ENCODE measurements at places on chromosomes 6 and 20.

GRCh38 chr20:59560588-59561227, 43.6 kb upstream of the PHACTR3 start:
- H3K27ac ChIP-seq, result no peak overlapping the region
- no peaks in the 10 kb centered on the region for H3K36me3 ChIP-seq

- no peaks in the 10 kb centered on the region for H3K36me3 ChIP-seq
- peak; percentile 74 for DNase-seq
- no peak overlapping the region for H3K27ac ChIP-seq
- H3K27me3 ChIP-seq, result no peaks in the 10 kb centered on the region
- H3K4me1 ChIP-seq, result no peaks in the 10 kb centered on the region
- H3K4me3 ChIP-seq, result no peak overlapping the region
Observed at GRCh38 chr20:57616143-57616951, 3.9 kb downstream of the ZBP1 start.

GRCh38 chr6:115060581-115060980, 717.8 kb upstream of the HS3ST5 start:
- H3K36me3 ChIP-seq, result no peaks in the 10 kb centered on the region
- H3K4me3 ChIP-seq, result no peak overlapping the region
- H3K27me3 ChIP-seq, result no peaks in the 10 kb centered on the region
- no peak for DNase-seq
- H3K27ac ChIP-seq, result no peak overlapping the region

DNA sequence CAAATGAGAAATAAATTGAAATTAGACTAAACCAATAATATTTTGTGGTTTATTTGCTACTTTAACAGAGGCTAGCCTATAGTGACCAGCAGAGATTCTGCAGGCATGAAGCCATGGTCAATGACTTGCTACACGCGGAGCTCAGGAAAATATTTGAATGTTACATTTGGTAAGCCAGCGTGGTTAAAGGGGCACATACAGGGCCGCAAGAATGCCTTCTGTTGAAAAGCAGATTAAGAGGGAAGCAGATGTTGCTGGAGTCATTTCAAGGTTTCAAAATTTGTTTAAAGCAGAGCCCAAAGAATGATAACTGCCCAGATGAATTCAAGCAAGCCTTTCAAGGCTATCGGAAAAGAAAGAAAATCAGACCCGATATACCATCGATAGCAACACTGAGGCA, 294.3 kb upstream of the MAN1A1 start:
- no peak overlapping the region for H3K4me3 ChIP-seq
- no peaks in the 10 kb centered on the region for H3K27me3 ChIP-seq
- H3K36me3 ChIP-seq, result no peaks in the 10 kb centered on the region
- no peak for DNase-seq
- no peaks in the 10 kb centered on the region for H3K4me1 ChIP-seq

DNA sequence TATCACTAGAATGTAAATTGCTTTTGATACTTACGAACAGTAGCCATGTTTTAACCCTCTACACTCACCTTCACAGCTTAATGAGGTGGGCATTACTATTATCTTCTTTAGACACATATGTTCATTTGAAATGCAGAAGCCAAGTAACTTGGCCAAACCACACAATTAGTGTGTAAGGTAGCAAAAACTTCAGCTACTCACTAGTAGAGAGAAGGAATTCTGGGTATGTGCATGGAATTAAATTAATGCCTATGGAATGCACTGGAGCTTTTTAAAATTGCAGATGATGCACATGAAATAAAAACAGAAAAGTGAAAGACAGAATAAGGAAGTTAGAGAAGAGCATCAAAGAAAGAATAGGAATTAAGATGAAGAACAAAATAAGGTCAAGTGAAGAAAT, 494.0 kb downstream of the ADGRB3 start:
- H3K27ac ChIP-seq, result no peak overlapping the region
- no peaks in the 10 kb centered on the region for H3K27me3 ChIP-seq
- H3K36me3 ChIP-seq, result no peaks in the 10 kb centered on the region
- no peaks in the 10 kb centered on the region for H3K4me1 ChIP-seq

DNA sequence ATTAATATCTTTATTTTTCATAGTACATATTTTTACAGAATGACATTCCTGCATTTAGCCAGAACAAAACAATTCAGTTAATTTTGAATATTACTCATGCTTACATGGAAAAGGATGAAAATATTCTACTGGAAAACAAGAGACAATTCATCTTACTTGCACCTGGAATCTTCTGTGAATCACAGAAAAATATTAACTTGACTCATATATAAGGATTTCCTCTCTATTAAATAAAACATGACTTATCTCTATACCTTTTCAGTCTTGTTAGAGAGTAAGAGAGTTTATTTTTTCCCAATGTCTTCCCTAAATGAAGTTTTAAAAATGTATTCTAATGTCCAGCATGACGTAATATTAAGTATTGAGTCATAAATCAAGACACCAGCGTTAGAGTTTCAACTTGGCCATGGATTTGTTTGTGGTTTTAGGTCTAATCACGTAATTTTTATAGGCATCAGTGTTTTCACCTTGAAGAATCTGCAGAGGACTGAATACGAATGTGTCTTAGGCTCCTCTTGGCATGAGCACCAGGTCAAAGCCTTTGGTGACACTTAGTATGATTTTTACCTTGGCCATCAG, 445.1 kb upstream of the JAG1 start:
- DNase-seq, result no peak
- H3K36me3 ChIP-seq, result no peaks in the 10 kb centered on the region
- H3K4me1 ChIP-seq, result no peaks in the 10 kb centered on the region
- no peak overlapping the region for H3K4me3 ChIP-seq

- H3K27me3 ChIP-seq, result no peaks in the 10 kb centered on the region
- H3K4me3 ChIP-seq, result no peak overlapping the region
Observed at GRCh38 chr20:17953935-17954334, 14.7 kb downstream of the SNX5 start.
